CD4-positive, alpha-beta T cell treated with Interleukin-10 for 1 hour (primary cell): ENCODE measurements at places on chromosomes 3 and 15.

DNA sequence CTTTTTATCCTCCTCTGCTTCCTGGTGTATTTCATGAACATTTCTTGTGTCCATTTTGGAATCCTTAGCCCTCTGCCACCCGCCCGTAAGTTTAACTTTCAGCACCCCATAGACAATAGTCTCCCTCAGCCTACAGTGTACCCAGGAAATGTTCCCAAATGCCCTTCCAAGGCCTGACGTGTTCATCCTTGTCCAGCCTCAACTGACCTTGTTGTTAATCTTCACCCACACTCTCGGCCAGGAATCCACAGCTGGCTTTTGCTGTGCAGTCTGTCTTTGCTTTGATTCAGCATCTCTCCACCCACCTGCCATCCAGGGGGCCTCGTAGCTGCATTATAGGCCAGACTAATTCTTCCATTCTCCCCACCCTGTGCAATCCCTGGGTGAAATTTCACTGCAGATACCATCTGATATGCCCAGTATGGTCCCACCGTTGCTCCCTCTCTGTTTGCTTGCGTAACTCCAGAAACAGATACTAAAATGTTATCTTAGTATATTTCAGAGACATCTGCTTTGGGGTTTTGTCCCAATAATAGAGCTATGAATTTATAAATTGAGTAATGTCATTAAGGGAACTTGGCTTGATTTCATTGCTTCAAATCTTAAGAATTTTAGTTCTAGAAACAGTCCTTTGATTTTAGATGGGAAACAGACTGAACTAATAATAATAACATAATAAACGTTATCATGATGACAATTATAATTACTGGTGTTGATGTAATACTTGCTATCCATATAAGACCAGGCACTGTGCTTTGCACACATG is 16.6 kb downstream of the GUCA1C start:
- no peak for DNase-seq

DNA sequence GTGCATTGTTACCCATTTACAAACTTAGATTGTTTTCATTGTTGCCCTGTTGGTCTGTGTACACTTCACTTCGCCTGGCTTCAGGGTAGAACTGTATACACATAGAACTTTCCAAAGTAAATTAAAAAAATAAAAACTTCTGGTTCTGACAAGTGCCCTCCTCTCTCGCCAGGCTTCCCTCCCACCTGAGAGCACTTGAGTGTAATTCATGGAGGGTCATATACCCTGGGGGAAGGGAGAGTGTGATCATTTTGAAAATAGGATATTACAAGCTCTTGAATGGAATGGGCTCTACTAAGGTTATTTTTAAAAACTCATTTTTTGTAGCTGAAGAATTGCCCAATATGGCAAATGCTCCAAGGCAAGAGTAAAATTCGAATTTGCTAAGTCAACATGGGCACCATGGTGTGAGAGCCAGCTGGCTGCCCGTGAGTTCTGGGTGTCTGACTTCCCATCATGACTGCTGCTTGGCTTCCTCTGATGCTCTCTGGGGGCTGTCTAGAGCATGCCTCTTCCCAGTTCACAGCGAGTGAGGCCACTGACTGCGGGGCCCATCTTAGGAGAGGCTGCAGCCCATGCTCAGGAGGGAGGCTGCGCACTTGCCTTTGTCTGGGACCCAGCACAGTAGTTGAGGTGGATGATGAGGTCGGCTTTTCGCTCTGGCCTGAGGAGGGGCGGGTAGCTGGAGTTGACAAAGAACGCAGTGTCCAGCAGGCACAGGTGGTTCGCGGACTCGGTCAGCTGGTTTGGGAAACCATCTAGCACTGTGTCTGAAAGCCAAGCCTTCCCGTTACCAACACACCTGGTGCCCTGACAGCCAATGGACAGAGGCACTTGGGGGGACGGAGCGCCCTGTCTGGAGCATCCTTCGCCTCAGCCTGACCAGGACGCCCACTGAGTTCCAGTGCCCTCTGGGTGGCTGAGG is 13.1 kb upstream of the EHD4 start:
- no peak for DNase-seq

- DNase-seq = no peak
These were observed 166.3 kb downstream of the VGLL4 start for GRCh38 chr3:11477407-11477911.

- DNase-seq = no peak
These were observed 216.6 kb downstream of the XXYLT1 start for GRCh38 chr3:195054311-195054710.

DNA sequence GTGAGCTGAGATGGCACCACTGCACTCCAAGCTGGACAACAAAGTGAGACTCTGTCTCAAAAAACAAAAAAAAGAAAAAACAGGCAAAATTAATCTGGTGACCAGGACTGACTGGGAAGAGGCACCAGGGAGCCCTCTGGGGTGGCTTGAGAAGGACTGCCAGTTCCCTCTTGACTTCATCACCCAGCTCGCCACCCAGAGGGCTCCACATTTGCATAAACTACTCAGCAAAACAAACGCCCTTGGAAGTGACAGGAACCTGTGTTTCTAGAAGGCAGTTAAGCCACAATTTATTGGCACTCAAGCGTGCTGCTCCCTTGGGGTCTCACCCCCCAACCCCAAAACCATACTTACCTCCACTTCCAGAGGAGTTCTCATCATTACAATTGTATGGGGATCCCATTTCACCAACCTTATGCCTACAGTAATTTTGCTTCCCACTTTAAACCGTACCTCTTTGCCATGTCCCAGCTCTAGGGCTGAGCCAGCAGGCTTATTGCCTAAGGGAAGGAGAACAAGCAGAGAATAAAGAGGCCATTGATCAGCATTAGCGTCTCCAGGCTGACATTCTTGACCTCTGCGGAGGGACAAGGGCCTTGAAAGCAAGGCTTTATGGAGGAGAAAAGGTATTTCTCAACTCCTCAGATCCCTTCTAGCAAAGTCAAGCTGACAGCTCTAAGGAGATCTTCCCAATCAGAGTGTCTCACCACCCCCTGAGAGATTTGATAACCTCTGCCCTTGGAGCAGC is 357.4 kb downstream of the SHQ1 start:
- DNase-seq = no peak

GRCh38 chr3:197800379-197800778 is 9.3 kb downstream of the LRCH3 start:
- DNase-seq = no peak

GRCh38 chr3:41141433-41142167 is 57.7 kb upstream of the CTNNB1 start:
- DNase-seq = no peak

- DNase-seq = no peak
These were observed 52.2 kb downstream of the FBLN2 start for GRCh38 chr3:13600950-13601691.

DNA sequence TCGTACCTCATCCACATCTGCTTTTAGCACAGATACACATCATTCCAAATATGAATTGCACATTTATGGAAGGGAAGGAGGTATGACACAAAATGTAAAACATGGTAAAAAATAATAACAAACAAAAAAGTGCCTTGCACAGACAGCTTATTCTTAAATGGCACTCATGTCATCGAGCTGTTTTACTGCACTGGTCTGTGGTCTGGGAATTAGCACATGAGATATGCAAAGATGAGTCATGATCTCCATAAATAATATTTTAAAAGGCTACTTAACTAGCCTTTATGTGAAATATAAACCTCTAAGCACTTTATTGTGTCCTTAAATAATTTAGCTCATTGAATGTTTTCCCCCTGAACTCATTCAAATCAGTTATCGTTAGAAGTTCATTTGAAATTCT is 142.2 kb upstream of the ZNF385D start:
- DNase-seq = no peak

- DNase-seq = no peak
These were observed 10.4 kb upstream of the CLPX start for GRCh38 chr15:65195548-65195923.
